Stimulated activated CD4-positive, alpha-beta T cell treated with anti-CD3 and anti-CD28 coated beads, Interleukin-4, amount 100 ng/mL, for 48 hours (primary cell): ENCODE measurements at places on chromosomes 6 and 20.

GRCh38 chr20:49983848-49984408 lies 1.1 kb downstream of the SNAI1 start:
- DNase-seq: no peak

- DNase-seq: no peak
Observed at GRCh38 chr20:39524371-39524911, 562.3 kb downstream of the DHX35 start.

DNA sequence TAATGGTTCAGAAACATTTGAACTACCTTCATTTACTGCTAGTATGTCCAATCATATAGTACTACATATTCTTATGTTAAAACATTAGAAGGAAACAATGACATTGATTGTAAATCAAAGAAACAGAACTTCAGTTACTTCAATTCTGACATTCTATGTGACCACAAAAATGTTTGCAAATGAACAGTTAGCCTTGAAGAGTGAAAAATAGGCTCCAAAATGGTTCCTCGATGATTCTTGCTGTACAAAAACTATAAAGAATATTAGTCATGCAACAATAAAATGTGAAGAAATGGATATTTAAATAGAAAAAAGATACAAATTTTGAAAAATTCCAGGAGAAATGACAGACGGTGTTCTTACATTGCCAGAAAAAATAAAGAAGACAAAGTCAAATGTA lies 686.9 kb downstream of the BCKDHB start:
- DNase-seq: no peak

- DNase-seq: no peak
Observed at GRCh38 chr6:71248306-71248765, 40.3 kb upstream of the OGFRL1 start.

DNA sequence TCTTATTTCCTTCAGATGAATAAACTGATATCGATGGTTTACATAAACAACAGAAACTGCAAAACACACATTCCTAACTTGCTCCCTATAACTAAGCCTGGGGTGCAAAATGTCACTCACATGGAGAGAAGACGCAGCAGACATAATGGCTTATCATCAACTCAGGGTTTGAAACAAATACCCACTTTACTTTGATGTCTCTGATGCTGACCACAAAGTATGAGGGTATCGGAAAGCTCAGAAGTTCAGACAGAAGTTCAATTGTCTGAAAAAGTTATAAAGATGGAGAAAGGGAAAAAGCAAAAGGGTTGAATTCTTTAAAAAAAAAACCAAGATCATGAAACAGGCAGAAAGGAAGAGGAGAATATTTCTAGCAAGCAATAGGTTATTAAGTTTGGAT lies 102.7 kb downstream of the FOXC1 start:
- DNase-seq: no peak

DNA sequence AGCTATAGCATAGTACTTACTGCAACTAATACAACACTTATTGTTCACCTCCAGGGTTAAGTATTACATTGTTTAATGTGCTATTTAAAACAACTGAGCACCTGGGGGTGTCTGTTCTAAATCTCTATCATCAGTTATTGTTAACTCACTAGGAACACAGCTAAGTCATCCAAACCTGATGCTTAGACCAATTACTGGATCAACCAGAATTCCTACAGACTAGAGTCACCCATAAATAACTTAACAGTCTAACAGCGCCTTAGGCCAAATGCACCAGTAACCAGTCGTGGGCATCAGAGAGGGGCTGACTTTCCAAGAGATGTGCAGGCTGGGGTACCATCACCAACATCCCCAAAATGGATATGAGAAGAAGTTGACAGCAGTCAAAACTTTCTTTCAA lies 110.7 kb downstream of the ADTRP start:
- no peak for DNase-seq

GRCh38 chr20:42419814-42420532 lies 769.7 kb downstream of the PTPRT start:
- DNase-seq: no peak

GRCh38 chr20:63119963-63120807 lies 95.7 kb downstream of the YTHDF1 start:
- DNase-seq: no peak

DNA sequence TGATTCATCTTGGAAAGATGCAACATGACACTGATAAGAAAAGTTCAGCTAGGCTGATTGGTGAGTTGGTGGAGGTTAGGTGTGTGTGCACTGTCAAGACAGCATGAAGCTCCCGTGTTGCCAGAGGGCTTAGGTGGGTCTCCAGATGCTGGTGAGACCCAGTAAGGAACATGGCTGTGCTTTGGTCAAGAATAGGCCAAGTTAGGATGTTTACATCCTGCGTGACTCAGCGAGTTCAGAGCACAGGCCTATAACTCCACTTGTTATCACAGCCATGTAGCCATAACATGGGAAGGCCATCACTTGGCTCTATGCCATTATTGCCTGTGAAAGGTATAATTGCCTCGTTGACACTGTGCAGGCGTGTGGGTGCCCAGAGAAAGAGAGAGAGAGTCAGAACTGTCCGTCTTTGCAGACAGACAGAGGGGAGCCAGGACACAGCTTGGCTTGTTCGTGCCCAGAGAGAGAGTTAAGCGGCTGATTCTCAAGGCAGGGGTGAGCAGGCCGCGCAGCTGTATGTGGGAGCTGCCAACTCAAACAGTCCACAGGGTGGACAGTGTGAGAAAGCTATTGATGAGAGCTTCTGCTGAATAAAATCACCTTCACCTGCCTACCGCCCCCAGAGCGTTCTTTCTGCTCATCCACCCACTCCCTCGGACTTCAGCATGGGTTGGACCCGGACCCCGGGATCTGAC lies 43.5 kb downstream of the OR2B6 start:
- no peak for DNase-seq

GRCh38 chr20:16283978-16284377 lies 289.3 kb downstream of the KIF16B start:
- DNase-seq: no peak

DNA sequence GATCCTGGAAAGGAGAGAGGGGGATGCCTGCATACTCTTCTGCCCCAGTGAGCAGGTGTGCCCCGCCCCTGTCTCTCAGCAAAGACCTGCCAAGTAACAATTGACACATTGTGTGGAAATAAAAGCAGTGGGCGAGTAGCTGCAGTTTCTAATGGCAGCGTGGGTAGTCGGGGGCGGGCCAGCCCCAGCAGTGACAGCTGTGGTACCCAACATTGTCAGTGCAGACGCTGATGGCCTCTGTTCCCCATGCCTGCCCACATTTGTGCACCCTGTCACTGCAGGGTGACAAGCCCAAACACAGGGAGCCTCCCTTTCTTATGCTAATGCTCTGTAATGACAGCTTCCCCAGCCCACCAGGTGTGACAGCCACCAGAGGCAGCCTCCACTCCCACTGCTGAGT lies 491.7 kb downstream of the DHX35 start:
- DNase-seq: no peak

- DNase-seq: no peak
Observed at GRCh38 chr6:4797587-4797986, 21.4 kb downstream of the CDYL start.

GRCh38 chr6:28603891-28604290 lies 78.2 kb downstream of the GPX5 start:
- DNase-seq: no peak

DNA sequence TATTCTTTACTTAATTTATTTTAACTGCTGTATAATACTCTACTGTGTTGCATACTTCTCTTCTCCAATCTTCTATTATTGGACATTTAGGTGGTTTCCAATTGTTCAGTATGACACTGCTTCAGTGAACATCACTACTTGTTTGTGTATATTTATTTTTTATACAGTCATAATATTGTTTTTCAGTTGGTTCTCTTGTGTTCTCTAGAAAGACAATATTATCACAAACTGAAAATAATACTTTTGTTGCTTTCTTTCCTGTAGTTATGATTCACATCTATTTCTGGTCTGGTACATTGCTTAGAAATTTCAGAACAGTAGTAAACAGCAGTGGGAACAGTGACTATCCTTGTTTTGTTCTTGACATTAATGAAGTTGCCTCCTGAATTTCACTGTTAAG lies 62.8 kb upstream of the GTSF1L start:
- no peak for DNase-seq
